ENCODE measurements at places on chromosomes 16 and 17.

GRCh38 chr16:31138621-31139578, 3.4 kb upstream of the PRSS8 start:
- DNase-seq, result no peak

GRCh38 chr17:30132615-30133014, 16.0 kb downstream of the NSRP1 start:
- DNase-seq, result no peak

GRCh38 chr17:29862951-29863350, 67.1 kb downstream of the SSH2 start:
- no peak for DNase-seq

DNA sequence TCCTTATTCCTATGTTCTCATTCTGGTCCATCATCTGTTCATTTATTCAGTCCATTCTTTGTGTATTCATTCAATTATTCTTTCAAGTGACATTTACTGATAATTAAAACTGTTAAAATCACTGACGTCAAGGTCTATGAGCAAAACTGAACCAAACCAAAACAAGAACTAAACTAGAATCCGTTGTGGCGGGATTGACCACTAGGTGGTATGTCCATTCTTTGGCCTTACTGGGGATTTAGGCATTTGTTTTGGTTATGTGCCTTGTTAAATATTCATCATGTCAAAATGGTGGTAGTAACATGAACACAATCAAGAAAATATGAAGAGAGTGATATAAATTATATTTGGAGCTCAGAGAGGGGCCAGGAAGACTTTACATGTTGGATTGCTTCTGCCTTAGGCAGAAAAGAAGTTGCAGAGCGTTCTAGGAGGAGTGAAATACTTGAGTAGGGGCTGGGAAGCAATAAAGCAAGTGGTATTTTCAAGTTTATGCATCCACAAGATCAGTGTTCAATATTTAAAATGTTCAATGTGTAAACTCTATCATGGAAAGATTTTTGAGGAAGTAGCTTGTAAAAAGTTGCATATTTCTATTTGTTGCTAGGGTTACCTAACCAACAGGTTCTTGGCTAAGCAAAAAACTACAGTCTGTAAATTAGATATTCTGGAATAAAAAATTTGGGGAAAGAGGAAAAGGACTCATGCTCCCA, 129.0 kb downstream of the CDH13 start:
- no peak for DNase-seq

GRCh38 chr17:34502426-34502825, 77.0 kb upstream of the TMEM132E start:
- DNase-seq, result no peak

- no peak for DNase-seq
These were observed 12.3 kb downstream of the SDR42E2 start for GRCh38 chr16:22174642-22175041.

- DNase-seq, result no peak
These were observed 572 bp downstream of the MPG start for GRCh38 chr16:78444-79150.

DNA sequence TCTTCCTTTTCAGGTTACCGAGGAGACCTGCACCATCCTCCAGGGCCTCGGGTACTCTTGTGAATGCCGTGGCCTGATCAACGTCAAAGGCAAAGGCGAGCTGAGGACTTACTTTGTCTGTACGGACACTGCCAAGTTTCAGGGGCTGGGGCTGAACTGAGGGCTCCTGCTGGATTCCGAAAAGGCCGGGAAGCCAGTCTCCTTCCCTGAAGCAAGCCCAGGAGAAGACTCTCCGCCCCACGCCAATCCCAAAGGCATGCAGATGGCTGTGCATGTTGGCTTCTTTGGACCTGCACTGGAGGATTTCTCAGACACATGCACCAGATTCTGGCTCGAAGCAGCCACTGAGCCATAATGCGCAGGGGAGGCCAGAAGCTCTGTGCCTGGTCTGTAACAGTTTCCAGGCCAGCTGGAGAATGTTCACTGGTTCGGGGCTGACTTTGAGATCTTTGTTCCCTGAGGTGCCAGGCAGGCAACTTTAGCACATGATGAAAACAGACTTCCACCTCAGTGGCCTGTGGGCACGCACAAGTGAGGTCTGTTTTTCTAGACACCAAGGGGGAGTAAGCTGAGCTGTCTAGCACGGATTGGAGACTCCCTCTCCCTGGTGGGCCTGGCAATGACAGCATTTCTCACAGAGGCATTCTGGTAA, 49.1 kb downstream of the ADCY7 start:
- no peak for DNase-seq

DNA sequence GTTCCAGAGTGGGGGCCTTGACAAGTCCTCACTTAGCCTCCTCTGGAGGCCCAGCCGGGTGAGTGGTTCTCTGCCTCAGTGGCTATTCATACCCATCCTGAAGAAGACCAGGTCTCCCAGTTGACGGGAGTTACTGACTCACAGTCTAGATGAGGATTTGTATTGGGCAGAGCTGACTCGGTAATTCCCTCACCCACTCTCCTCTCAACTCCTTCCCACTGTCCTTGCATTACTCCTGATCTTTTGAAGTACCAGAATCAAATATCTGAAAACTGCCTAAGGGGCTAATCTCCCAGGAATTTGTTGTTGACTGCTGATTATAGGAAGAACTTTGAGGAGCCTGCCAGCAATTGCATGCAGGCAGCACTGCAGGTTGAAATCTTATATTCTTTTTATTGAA, 14.2 kb downstream of the SAP30BP start:
- no peak for DNase-seq

GRCh38 chr16:66639091-66639885, 34.8 kb downstream of the CMTM3 start:
- DNase-seq, result no peak

- no peak for DNase-seq
These were observed 6.5 kb downstream of the ZZEF1 start for GRCh38 chr17:4136373-4136772.

DNA sequence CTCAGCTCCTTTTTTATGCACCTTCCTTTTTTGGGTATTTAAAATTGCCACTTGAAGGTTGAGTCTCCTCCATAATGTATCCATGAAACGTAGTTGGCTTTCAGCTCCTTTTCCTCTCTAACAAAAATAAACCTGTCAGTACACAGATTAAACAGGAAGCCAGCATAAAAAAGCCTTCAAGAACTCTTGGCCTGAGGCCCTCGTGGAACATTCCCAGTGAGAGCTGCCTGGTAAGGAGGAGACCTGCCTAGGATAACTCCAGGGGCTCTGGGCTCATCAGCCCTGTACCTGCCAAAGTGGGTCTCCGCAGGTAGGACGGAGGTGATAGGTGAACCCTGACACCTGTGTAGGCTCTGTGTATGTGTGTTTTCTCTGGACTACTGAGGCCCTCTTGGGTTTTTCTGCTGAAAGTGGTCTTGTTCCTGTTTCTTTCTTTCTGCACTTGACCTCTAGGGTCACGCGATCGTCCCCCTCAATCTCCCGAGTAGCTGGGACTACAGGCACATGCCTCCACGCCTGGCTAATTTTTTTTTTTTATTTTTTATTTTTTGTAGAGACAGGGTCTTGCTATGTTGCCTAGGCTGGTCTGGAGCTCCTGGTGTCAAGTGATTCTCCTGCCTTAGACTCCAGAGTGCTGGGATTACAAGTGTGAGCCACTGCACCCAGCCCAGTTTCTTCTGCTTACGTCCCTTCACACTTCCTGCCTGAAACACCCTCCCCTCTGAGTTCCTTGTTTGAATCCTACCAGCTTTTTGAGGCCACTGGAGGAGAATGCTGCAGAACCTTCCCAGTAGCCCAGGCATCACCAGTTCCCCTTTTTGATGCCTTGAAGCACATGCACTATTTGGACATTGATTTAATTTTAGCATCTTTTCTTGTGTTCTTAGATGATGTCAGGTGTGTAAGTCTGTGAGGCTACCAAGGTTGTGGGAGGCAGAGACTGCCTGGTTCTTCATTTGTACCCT, 9.8 kb downstream of the PGS1 start:
- DNase-seq, result no peak

DNA sequence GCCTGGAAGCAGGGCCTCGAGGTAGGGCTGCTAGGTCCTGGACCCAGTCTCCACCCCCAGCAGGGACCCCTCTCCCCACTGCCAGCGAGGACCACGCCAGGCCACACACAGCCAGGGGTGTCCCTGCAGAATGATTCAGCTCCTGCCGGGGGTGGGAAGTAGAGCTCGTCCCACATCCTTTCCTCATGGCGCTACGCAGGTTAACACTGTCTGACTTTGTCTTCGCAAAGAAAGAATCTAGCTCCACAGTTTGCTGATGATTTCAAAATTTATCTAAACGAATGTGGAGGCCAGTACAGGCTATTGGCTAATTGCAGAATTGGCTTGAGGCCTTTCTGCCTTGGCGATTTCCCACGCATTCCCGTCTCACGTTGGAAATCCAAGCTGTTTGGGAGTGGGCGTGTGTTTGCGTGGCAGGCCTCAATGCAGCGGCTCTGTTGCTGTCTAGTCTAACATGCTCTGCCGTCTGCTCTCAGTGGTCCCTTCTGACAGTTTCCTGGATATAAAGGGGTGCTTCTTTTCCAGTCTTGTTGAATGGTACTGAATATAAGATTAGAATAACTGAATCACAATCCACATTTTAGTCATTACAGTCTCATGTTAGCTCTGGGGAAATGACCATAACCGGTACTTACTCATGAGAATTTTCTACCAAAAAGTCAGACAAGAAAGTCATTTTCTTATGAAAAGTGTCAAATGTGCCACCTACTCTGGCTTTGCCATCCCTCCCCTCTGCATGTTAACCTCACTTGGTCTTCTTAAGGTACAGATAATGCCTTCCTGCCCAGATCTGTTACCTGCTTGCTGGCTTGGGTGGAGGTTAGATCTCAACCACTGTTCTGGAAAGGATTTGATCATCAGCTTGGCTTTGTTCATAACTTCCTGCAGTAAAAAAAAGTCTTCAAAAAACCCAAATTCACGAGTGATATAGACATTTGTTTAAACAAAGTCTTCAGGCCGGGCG, 252.4 kb downstream of the NTN1 start:
- DNase-seq, result no peak

DNA sequence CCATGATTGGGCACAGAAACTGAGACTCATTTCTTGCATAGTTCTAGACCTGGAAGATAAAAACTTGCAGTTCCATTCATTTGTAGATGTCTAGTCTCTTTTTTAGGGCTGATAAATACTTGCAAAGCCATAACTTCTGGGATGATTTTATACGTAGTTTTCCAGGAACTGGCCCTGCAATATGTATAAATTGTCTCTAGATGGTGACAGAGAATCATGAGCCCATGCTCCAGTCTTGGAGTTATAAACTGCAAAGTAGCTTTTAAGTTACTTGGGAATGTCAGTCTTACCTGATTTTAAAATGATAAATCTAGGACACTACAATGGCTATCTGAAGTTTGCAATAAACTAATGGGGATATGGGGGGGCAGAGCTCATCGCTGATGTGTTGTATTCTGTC, 3.0 kb upstream of the ADAMTS18 start:
- no peak for DNase-seq

DNA sequence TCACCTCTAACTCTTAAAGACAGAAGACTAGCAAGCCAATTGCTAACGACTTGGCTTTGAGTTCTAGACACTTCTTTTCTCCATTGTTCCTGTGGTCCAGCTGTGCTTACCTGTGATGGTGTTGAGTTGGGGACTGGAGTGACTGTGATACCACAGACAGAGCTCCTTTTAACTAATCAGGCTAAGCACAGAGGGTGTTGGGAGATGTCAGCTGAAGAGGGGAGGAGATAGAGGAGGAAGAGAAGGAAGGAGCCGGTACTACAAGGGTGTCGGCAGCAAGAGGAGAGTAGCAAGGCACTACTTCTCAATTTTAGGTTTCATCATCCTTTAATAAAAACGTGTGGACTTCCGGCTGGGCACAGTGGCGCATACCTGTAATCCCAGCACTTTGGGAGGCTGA, 5.1 kb upstream of the MYO1D start:
- no peak for DNase-seq

GRCh38 chr16:51655249-51655648, 504.2 kb upstream of the SALL1 start:
- no peak for DNase-seq

DNA sequence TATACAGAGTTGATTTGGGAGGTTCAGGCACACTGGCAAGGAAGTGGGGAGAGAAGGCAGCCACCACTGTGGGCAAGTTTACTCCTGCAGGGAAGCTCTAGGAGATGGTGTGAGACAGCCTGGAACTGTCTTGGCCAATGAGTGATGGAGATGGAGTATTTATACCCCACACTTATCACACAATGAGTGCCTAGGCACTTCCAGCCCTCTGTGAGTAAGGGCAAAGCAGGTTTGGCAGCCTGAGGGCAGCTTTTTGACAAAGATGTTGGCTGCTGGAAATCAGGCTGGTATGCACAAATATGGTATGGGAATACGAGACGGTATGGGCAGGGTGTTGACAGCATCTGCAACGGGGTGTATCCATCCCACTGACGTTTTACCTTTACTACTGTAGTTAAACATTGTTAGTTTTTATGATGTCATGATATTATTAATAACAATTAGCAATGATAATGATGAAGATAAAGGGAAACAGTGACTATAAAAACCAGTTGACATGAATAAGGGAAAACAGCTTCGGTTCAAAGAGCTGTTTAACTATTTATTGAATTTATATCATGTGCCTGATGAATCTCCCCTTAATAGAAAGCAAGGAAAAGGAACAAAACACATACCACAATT, 149.9 kb downstream of the CDK5R1 start:
- DNase-seq, result no peak

GRCh38 chr16:13543850-13544249, 376.1 kb upstream of the ERCC4 start:
- DNase-seq, result no peak

DNA sequence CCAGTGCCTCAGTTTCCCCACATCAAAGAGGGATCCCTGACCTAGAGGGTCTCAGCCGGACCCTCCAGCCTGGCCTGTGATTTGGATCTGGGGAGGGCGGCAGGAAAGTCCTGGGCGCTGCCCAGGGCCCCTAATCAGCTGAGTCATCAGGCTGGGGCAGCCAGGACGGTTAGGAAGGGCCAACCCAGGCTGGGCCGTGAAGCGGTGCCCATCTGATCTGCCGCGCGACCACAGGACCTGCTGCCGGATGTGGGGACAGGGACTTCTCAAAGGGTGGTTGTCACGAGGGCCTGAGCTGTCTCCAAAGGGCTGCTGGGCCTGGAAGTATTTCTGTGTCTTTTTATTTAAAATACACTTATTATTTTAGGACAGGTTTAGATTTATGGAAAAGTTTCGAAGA, 4.4 kb downstream of the TPSAB1 start:
- DNase-seq, result no peak

DNA sequence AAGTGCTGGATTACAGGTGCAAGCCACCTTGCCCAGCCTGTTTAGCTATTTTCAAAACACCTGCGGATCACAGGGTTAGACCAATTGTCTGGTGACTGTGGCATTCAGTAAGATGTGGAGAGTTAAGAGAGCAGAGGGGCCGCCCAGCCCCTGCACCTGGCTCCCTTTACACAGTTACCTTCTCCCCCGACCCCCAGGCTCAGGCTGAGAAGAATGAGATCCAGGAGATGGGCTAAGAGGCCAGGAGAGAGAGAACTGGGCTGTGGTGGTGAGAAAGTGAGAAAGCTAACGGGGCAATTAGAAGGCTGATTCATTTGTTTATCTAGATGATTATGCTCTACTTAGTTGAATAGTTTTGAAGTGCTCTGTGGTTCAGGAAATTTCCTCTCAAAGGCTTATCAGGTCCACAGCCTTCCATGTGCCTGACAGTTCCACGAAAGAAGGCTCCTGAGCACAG, 67.8 kb upstream of the AXIN2 start:
- no peak for DNase-seq

All from T-helper 1 cell (primary cell).